ENCODE measurements at places on chromosomes 3 and 15.
A peak's percentile ranks its signal among the peaks of the same experiment; 100 is the strongest.

GRCh38 chr3:48830715-48831114 lies 17.0 kb downstream of the PRKAR2A start:
- DNase-seq = no peak

GRCh38 chr3:167575000-167575600 lies 78.6 kb downstream of the WDR49 start:
- no peak for DNase-seq

DNA sequence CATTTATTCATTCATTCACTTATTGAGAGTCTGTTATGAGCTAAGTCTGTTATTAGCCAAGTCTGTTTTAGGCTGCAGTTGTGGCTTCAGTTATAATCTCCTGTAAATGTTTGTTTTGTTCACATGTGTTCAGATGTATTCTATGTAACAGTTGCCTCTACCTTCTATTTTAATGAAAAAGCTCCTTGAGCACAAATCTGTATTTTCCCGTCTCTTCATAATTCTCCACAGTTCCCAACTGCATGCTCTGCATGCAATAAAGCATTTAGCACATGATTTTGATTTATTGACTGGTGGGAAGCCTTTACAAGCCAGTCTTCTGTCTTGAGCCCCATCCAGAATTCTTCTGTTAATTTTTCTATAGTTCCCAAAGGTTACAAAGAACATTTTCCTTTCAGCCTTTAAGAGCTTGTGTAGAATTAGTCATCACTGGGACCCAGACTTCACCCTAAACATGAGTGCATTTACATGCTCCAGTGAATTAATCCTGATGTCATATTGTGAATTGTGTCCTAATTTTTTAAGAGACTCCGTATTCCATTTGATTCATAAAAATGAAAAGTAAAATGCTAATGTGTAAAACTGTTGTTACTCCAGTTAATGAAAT lies 122.3 kb upstream of the NR2E3 start:
- peak; percentile 34 for DNase-seq

DNA sequence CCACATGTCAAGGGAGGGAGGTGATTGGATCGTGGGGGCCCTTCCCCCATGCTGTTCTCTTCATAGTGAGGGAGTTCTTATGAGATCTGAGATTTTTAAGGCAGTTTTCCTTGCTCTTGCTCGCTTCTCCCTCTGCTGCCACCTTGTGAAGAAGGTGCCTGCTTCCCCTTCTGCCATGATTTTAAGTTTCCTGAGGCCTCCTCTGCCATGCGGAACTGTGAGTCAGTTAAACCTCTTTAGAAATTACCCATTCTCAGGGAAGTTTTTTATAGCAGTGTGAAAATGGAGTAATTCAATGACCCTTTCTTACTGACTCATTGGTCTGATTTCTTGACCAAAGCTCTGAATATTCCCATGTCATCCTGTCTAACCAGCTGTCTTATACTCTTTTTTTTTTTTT lies 484.4 kb upstream of the TPRG1 start:
- DNase-seq = peak; percentile 86

DNA sequence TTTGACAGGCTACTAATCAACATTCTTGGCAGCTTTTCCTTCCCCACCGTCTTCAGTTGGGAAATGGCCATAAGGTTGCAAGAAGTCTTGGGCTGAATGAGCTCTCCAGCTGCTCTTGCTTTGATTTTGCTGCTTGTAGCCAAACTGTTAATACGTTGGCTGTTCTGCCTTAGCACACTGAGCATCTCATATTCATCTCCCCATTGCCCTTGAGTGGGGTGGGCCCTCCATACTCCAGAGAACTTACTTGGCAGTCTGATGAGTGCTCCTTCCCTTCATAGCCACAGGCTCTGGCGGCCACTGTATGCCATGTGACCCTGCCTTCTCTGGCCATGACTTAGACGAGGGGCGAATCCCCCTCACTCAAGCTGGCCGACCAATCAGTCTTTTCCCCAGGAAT lies 25.8 kb upstream of the PAQR5 start:
- no peak for DNase-seq

- no peak for DNase-seq
Measured at GRCh38 chr15:66565141-66565641, 607 bp downstream of the LCTL start.

DNA sequence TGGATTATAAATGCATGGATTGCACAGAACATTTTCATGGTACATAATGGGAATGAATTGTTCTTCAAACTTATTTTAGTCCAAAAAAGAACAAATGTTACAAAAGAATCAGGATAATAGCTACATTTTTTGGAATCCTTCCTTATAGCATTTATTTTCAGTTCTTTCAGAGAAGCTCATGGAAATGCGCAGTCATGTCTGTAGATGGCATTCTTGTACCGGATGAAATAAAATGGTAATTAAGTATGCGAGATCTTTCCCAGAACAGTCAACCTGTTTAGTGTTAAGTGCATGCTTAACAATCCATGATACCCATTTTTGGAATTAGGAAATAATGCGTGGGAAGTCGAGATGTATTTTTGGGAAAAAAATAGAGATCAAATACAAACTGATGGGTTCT lies 38.2 kb upstream of the GOLGA8B start:
- no peak for DNase-seq

DNA sequence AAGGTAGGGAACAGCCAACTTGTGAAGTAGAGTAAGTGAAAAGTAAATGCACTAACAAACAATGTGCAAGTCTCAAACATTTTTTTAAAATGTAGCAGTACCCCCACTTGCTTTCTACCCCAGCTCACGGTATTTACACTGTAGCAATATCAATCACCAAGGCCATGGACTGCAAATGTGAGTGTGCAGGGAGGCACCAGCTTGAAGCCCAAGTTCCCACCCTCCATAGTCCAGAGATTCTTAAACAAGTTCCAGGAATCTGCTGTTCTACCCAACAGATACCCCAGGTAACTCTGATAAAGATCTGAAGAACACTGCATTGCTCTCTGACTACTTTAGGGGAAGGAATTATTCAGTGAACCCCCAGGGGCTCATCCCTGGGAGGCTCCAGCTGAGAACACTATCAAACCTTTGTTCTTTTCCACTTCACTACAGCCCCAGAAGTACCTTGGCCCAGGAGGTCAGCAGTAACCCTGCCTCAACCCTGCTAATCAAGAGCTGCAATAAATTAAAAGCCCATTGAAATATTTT lies 86.1 kb downstream of the FOXP1 start:
- DNase-seq = no peak

DNA sequence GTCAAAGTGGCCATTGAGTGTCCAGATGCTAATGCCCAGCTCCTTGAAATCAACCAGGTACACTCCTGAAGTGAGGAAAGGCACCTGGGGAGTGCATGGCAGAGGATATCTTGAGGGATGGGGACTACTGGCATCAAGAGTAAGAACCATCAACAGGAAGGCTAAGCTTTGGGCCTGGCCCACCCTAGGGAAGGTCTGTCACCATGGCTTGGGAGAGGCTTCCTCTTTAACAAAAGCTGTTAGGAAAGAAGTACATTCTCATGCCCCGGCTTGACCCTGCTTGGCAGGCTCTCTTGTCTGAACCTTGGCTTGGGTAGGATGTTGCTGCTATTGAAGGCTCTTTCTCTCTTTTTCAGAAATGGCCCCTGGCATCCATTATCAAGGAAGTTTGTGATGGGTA lies 43.7 kb upstream of the TUBGCP5 start:
- no peak for DNase-seq

DNA sequence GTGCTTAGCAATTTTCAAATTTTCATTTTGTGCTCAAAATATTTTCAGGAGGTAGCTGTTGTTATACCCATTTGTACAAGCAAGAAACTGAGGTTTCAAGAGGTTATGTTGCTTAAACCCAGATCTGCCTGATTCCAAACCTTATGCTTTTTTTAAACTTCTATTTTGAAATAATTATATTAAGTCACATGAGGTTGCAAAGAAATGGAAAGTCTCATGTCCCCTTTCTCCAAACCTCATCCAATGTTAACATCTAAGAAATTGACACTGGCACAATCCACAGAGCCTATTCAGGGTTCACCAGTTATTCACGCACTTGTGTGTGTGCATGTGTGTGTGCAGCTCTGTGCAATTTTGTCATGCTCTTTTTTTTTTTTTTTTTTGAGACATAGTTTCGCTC lies 35.1 kb downstream of the B3GNT5 start:
- DNase-seq = no peak

DNA sequence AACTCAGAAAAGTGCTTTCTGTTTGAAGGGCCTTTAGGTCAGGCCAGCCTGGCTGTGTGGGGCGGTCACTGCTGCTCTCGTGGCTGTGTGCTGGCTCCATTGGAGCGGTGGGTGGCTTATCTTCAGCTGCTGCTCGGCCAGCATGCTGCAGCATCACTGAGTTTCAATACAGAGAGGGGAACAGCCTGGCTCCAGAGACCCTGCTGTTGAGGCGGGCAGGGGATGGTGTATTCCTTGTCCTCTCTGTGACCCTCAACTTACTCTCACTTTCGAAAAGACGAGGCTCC lies 248.5 kb upstream of the ONECUT1 start:
- DNase-seq = no peak

DNA sequence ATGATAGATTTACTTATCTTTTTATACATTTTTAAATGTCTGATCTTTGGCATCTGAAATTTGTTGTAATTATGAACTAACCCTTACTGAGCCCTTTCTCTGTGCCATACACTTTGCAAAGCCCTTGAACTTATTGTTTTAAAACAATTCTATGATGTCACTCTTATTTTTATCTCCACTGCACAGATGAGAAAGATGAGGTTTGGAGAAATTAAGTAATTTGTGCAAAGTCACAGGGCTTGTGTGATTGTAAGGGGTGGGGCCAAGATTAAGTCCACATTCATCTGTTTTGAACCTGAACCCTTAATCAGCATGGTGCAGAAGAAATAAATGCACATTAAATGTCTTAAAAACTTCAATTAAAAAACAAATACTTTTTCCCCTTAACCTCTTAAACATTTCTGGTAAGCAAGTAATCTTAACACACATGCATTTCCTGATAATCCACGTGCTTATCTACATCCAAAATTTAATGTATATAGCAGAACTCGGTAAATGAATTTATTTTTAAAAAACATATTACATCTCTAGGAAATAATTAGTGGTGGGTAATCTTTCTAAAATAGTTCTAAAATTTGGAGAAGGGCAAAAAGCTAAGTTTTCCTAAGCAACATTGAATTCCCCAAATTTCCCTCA lies 189.8 kb upstream of the TBC1D5 start:
- DNase-seq = no peak

DNA sequence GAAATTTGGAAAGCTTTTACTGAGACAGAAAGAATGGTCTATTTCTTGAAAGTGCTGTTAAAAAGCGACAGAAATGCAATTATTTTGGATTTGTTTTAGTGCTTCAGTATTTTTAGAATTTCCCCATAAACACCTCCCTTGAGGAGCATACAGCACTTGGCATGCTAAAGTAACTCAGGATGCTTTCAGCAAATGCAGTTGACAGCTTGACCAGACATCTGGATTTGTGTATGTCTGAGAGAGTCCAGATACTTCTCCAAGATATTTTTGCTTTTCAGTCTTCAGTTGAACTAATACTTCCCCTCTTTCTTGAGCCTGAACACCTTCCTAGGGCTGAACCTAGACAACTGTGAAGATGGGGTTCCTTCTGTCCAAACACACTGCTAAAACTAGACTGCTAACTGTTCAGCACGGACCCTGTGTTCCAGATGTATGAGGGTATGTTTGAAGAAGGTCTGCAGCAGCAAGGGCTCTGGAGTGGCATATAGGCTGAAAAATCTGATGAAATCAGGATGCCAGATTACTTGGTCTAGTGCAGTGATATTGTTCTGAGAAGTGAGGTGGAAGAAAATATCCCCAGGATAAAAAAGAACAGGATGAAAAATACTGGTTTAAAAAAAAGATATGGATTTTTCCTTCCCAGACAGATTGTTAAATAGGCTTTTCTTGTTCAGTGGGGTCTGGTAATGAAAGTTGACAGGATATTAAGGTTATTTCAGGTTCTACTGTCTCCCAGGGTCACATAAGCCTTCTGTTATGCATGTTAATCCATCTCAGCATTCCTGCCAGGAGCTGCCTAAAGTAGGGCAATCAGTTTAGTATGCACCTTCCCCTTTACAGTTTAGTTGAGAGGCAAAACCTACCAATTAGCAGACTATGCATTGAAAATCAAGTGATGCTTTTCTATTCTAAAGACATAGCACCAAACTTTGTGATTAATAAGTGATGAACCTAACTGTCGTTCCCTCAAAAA lies 516.9 kb upstream of the TBL1XR1 start:
- no peak for DNase-seq

GRCh38 chr15:64699751-64700388 lies 75.5 kb downstream of the RBPMS2 start:
- DNase-seq = no peak

- DNase-seq = no peak
Measured at GRCh38 chr3:31444220-31445142, 88.2 kb upstream of the STT3B start.

DNA sequence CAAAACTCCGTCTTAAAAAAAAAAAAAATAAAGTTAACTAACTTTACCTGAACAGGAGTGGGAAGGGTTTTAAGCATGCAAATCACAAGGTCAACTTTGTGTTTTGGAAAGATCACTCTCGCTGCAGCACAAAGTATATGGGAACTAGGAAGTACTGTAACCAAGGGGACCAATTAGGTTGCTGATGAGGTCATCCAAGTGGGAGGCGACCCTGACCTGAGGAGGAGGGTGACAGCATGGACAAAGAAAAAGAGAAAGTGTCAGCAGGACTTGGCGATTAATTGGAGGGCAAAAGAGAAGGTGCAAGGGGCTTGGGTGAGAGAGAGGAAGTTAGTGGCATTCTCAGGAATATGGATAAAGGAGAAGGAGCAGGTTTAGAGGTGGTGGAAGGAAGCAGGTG lies 89.5 kb upstream of the ZBED2 start:
- no peak for DNase-seq

GRCh38 chr3:98977520-98977919 lies 76.0 kb upstream of the DCBLD2 start:
- peak; percentile 91 for DNase-seq

- DNase-seq = no peak
Measured at GRCh38 chr3:22795917-22796316, 407.2 kb upstream of the UBE2E2 start.

DNA sequence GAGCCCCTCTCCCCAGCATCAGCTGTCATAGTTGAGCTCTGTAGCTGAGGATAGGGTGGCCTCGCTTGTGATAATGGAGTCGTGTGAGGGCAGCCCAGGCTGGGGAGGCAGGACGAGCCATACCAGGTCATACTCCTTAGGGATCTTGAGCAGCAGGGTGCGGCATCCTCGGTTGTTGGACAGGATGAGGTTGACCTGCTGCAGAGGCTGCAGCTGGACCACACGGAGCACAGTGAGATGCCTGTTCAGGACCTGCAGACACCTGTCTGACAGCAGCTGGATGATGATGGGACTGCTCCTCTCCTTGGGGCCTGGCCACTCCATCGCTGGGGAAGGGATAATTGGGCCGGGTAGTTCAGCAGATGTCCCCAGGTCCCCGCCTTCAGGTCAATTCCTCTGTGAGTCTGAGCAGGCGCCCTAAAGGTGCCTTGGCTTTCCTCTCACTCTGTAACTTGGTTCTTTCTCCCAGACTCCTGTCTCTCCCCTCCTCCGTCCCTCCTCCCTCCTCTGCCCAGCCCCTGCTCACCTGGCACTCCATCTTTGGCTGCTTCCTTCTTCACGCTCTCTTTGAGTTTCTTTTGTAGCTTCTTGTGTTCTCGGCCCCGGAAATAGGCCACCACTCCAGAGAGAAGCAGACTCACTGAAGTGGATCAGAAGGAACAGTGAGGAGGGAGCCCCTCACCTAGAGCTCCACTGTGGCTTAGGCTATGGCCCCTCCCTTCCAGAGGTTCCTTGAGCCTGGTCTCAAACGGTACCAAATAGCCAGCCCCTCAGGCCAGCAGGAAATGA lies 7.8 kb downstream of the DUOX2 start:
- DNase-seq = no peak

GRCh38 chr15:63250312-63250965 lies 27.0 kb upstream of the APH1B start:
- DNase-seq = peak; percentile 98

Measured in skeletal muscle cell (primary cell).